ENCODE measurements at places on chromosomes 16 and 17. TPM values are rescaled to one million over a fixed set of nuclear protein-coding genes. Genes with fewer than 3 reads are reported as not detected.
A peak's percentile ranks its signal among the peaks of the same experiment; 100 is the strongest.

Gene KCNJ12
- polyA plus RNA-seq = 0.36 TPM

- H3K4me3 ChIP-seq = no peak overlapping the region
- H3K4me1 ChIP-seq = no peaks in the 10 kb centered on the region
These were observed 32.2 kb upstream of the CNEP1R1 start for GRCh38 chr16:49992825-49993224.

Gene RFNG
- 68.6 TPM for polyA plus RNA-seq

DNA sequence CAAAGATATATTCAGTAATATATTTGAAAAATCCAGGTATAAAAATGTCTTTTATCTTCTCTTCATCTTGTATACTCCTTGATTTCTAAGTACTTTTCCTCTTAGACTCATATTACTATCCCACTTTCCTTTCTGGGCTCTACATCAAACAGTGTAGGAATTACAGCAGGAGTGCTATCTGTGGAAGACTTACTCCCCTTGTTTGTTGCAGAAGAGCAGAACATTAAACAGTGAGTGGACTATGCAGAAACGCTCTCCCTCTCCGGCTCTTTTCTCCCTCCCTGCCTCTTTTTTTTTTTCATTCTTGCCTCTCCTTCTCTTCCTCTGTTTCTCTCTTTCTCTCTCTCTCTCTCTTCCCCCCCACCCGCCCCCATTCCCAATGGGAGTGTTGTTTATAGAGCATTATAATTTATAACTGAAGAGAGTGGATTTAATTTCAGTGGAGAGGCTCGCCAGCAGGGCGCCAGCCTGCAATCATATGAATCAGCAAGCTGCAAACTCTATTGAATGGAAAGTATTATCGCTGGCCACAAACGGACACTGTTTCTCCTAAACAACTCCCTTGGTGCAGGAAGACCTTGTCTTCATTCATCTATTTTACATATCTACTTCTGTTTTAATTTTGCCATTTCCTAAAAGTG is 242.3 kb upstream of the TBX2 start:
- H3K4me1 ChIP-seq = peaks cover 45% of the 10 kb centered on the region
- peak overlapping the region; percentile 100 for H3K27ac ChIP-seq
- no peaks in the 10 kb centered on the region for H3K36me3 ChIP-seq
- peak; percentile 54 for DNase-seq

Gene TK1
- 112 TPM for polyA plus RNA-seq

DNA sequence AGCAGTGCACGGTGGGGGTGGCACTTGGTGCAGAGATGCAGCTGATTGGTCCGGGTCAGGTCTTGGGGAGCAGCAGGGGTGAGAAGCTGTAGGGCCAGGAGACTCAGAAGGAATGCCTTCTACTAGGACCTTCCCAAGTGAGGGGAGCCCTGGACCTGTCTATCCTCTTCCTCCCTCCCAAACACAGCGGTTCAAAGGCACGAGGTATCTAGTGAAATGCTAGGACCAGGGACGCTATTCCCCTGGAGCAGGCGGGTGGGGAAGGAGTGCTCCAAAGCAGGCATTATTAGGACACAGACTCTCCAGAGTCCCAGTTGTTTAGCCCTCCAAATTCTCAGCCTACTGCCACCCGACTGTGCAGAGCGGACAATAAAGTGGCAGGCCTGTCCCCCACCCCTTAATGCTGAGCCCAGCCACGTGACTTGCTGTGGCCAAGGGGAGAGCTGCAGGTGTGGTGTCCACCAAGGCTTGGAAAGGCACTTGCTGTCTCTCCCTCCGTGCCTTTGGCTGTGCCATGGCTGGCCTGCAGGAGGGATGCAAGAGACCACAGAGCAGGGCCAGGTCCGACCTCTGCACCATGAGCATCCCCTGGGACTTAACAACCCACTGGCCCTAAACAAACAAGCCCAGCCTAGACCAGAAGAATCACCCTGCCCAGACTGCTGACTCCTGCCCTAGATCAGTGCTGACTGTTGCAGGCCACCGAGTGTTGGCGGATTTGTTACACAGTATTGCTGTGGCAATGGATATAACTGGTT is 97.2 kb downstream of the TBC1D16 start:
- no peak overlapping the region for H3K27ac ChIP-seq
- DNase-seq = no peak
- no peak overlapping the region for H3K4me3 ChIP-seq
- no peaks in the 10 kb centered on the region for H3K27me3 ChIP-seq
- H3K36me3 ChIP-seq = no peaks in the 10 kb centered on the region

All from SK-N-SH (cell line).